ENCODE measurements at places on chromosomes 5 and 9. TPM values are rescaled to one million over a fixed set of nuclear protein-coding genes. Genes with fewer than 3 reads are reported as not detected.
A peak's percentile ranks its signal among the peaks of the same experiment; 100 is the strongest.

Gene PAX5
- not detected for total RNA-seq

Gene AGXT2
- not detected for total RNA-seq

Gene CCDC192
- not detected for total RNA-seq

Gene MAP1B
- total RNA-seq = 59.9 TPM

Gene RMI1
- total RNA-seq = 7.3 TPM

DNA sequence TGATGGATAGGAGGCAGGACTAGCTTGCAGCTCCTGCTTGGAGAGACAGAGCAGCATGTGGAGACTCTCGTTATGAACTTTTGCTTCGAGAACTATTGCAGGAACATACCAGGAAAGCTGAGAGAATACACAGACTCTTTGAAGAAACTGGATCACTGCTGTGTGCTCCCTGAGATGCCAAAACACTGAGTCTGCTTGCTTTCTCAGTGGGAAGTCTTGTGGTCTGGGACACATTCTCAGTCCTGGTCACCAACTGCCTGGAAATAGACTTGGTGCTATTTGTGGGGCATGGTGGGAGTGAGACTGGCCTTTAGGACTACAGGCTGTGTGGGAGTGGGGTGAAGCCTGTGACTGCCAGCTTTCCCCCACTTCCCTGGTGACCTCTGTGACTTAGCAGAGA lies 252.6 kb downstream of the MED10 start:
- DNase-seq = no peak

DNA sequence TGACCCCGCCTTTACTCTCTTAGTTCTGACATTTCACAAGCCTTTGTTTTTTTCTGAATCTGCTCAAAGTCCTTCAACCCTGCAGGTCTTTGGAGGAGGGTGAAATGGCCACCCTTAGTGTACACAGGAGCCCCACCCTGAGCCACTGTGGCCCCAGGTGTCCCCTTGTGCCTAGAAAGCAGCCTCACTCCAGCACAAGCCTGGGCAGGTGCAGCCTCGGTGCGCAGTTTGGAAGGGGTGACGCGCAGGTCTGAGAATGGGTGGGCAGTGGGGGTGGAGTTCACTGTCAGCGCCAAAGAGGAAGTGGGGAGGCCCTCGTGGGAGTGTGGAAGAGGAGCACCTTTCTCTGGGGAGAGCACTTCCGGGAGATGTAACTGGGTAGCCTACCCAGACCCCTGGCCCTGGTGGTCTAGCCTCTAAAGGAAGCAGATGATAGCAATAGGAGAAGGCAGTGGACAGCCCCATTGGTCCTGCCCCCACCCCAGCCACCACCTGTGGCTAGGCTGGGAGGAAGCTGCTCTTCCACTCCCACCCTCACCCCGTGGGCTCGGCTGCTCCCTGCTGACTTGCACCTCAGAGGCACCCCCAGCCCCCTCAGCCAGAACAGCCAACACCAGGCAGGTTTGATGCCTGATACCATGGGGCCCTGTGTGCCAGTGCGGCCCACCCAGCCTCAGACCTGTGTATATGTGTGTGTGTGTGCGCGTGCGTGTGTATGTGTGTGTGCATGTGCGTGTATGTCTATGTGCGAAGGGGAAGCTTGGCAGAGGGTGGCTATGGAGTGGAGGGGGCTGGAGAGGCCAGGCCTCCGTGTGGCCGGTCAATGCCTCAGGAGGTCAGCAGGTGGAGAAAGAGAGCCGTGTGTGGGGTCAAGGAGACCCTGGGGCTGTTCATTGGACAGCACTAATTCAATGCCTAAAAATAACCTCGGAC lies 16.8 kb upstream of the DAB2IP start:
- no peak for DNase-seq

GRCh38 chr9:17863213-17863883 lies 284.5 kb downstream of the SH3GL2 start:
- no peak for DNase-seq

GRCh38 chr5:76384189-76384588 lies 18.9 kb upstream of the IQGAP2 start:
- DNase-seq = no peak

- DNase-seq = peak; percentile 62
Measured at GRCh38 chr5:181059297-181060230, 19.5 kb downstream of the BTNL9 start.

DNA sequence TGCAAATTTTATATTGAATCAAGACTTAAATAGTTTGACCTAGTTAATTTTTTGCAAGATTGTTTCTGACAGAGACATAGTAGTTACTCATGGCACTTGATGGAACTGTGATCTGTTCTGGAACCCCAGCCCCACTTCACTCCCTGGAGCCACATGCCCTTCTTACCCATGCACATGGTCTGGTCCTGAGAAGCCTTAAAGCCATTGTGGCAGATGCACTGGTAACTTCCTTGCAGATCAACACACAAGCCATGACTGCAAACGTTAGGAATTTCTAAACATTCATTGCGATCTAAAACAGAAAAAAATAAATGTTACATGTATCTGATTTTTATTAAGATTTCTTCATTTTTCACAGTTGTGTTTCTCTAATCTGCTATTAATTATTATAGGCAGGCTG lies 221.2 kb downstream of the SLC12A2 start:
- DNase-seq = no peak

- DNase-seq = no peak
Measured at GRCh38 chr9:107928701-107929371, 439.3 kb upstream of the KLF4 start.

DNA sequence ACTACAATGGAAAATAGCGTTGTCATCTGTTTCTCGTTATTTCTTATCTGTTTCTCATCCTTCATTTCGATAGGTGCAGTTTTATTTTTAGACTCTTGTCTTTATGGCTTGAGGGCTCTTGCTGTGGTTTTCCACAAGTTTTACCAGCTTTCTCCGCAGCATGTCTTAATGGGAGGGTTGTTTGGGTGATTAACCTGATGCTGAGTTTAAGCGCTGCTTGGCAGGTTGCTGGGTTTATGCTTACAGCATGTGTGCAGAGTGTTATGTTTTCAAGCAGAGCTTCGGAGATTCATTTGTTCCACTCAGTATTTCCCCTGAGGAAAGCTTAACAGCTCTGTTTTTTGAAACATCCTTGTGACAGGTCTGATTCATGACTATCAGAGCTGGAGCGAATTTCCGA lies 154.0 kb downstream of the SLC12A2 start:
- no peak for DNase-seq

DNA sequence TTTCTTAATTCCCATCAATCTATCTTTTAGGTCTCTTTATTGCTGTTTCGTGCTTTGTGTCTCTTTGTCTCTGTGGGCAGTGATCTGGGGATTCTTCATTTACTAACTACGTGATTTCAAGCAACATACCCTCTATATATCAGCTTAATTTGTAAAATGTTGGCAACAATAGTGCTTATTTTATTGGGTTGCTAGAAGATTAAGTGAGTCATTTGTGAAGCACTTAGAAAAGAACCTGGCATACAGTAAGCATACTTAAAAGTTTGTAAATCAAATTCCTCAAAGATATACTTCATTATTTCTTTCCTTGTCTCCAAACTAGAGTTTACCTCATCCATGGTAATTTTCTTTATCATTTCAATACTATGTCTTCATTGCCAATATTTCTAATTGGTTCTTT lies 669.7 kb downstream of the MAT2B start:
- DNase-seq = no peak

- no peak for DNase-seq
Measured at GRCh38 chr9:4852419-4852818, 59.7 kb downstream of the RCL1 start.

DNA sequence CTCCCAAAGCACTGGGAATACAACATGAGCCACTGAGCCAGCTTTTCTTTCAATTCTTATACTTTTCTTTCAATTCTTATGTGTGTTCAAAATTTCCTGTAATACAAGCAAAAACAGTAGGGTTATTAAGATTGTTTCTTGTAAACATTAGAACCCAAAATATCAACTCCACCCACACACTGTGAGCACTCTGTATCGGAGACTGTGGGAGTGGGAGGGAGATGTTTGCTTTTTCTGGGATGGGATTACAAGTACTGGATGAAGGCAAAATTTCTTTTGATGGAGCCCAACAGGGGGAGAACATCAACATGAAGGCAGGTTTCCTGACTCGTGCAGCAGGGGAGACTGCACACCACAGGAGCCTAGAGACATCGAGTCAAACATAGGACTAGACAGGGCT lies 4.7 kb upstream of the CFAP90 start:
- no peak for DNase-seq

- no peak for DNase-seq
Measured at GRCh38 chr5:149473441-149473840, 77.8 kb downstream of the CSNK1A1 start.

DNA sequence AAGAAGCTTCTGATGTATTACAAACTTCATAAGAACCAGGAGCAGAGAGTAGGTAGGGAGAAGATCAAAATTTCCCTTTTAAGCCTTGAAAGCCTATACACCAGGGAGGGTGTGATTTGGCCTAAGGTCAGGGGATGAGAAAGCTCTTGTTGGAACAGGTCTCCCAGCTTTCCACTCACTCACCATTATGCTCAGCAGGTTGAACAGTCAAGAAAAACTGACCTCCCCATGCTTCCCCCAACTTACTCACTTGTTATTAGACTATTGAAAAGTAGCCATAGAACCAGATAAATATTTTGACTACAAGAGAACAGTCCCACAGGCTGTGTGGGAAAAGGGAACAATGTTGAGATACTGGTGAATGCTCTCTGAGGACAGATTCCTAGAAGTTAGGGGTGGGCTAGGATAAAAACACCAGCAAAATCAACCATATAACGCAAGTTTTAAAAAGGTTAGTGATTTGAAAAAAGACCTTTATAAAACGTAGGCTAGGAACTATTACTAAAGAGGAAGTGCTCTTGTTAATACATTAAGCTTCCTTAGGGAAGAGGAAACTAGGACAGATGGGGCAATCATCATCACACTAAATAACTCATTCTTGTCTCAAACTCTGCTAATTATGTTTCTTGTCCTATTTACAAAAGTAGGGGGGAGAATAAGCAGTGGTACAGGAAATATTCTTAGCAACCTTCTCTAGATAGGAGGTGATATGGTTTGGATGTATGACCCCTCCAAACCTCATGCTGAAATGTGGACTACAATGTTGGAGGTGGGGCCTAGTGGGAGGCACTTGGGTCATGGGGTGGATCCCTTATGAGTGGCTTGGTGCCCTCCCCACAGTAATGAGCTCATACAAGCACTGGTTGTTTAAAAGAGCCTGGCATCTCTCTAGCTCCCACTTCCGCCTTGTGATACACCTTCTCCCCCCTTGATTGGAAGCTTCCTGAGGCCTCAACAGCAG lies 31.0 kb downstream of the PCDHGC5 start:
- DNase-seq = no peak

DNA sequence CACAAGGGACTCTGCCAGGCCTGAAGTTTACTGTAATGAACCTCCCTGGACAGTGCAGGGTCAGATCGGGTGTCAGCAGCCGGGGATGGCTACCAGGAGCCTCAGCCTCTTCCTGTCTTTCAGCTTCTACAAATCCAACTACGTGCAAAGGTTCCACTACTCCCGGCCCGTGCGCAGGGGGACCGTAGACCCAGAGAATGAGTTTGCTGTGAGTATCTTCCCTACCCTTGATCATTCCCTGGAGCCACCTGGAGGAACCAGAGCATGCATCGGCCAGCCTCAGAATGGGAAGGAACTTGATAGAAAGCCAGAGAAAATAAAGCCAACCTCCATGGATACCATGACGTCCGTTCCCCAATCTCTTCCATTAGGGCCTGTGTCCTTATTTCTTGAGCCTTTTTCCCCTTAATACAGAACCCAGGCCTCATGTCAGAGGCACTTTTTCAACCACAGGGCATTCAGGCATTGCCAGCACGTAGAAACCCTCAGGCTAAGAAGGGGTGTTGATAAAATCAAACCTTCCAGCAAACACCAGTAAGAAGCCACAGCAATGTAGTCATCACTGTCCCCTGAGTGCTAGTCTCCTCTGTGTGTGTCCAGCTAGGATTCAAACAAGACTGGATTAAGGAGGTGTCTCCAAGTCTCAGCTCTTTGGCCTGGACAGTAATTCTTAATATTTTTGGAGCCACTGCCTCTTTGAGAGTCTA lies 49.0 kb upstream of the FOXI1 start:
- DNase-seq = no peak

DNA sequence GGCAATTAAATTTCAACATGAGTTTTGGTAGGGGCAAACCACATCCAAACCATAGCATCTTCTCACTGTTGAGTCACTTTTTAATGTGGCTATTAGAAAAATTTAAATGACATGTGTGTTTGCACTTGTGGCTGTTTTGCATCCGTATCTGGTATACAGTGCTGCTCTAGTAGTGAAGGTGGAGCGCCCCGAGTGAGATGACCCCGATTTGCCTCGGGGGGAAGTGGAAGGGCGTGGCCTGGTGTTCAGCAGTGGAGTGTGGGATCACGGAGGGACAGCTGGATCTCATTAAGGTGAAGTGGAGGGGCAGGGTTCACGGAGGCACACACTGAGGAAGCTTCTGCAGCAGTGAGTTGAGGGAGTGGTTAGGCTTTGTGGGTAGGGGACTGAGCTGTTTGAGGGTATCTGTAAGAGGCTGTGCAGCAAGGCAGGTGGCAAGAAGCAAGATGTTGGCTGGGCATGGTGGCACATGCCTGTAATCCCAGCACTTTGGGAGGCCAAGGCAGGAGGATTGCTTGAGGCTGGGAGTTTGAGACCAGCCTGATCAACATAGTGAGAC lies 6.2 kb upstream of the GMCL2 start:
- no peak for DNase-seq

- peak; percentile 20 for DNase-seq
Measured at GRCh38 chr9:79824265-79824664, 252.5 kb downstream of the TLE4 start.

- DNase-seq = no peak
Measured at GRCh38 chr9:25212361-25212760, 465.9 kb downstream of the TUSC1 start.

GRCh38 chr5:142278627-142279026 lies 46.2 kb downstream of the SPRY4 start:
- no peak for DNase-seq

DNA sequence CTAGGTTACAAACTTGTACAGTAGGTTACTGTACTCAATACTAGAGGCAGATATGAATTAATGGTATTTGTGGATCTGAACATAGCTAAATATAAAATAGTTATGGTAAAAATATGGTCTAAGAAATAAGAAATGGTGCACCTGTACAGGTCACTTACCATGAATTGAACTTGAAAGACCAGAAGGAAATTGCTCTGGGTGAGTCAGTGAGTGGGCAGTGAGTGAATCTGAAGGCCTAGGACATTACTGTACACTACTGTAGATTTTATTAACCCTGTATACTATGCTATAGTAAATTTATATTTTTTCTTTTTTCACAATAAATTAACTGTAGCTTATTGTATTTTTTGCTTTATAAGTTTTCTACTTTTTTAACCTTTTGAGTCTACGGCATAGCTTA lies 1020.4 kb downstream of the CDH18 start:
- no peak for DNase-seq

DNA sequence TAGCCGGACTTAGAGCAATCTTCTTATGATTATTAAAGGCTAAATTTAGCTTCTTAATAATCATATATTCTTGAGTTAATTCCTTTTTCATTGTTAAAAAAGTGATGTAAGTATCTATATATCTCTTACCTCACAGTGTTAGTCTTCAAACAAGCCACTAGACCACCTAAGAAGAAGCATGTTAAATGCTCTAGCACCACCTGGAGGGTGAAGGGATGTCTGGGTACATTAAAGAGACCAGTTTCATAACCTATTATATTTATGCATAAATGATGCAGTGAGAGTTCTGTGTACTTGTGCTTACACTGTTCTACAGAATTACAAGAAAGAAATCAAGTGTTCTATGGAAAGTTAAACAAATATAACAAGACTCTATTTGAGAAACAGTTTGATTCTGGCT lies 55.9 kb upstream of the SLCO6A1 start:
- DNase-seq = no peak

GRCh38 chr5:92455011-92455410 lies 1071.9 kb upstream of the ARRDC3 start:
- DNase-seq = no peak

GRCh38 chr9:35907711-35908503 lies 1.4 kb upstream of the SPAAR start:
- peak; percentile 77 for DNase-seq

Data from Right ventricle myocardium inferior (tissue), 1 donor.